CD4-positive, alpha-beta T cell treated with Interleukin-17A for 4 hours (primary cell): ENCODE measurements at places on chromosomes 2 and 18.

GRCh38 chr2:236943068-236943467 is 142.6 kb upstream of the COPS8 start:
- no peak for DNase-seq

GRCh38 chr2:28358668-28359201 is 33.9 kb upstream of the FOSL2 start:
- DNase-seq: no peak

GRCh38 chr2:201176081-201176481 is 6.9 kb upstream of the CASP10 start:
- no peak for DNase-seq

- no peak for DNase-seq
These were observed 25.6 kb downstream of the ANKMY1 start for GRCh38 chr2:240532031-240532775.

GRCh38 chr18:41864216-41864615 is 90.8 kb upstream of the PIK3C3 start:
- no peak for DNase-seq

GRCh38 chr2:9077691-9078090 is 74.2 kb upstream of the MBOAT2 start:
- DNase-seq: no peak

GRCh38 chr2:231270221-231271114 is 72.0 kb downstream of the ARMC9 start:
- no peak for DNase-seq

GRCh38 chr2:240911641-240912265 is 5.6 kb downstream of the CROCC2 start:
- no peak for DNase-seq

GRCh38 chr2:68791914-68792313 is 57.3 kb downstream of the ARHGAP25 start:
- DNase-seq: no peak

DNA sequence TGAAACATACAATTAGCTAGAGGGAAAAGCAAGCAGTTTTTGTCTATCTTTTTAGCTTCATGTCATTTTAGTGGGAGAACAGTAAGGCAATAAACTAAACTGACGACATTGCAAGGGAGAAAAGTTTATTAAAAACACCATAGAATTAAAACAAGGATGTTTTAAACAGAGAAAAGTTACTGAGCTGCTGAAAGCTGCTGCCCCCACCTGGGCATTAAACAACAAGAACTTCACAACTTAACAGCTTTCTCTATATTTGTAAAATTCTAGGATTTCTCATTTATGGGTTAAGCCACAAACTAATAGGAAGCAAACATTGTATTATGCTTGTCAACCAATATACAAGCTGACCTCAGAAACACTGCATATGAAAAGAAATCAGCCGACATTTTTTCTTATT is 289.2 kb downstream of the ERBB4 start:
- no peak for DNase-seq

DNA sequence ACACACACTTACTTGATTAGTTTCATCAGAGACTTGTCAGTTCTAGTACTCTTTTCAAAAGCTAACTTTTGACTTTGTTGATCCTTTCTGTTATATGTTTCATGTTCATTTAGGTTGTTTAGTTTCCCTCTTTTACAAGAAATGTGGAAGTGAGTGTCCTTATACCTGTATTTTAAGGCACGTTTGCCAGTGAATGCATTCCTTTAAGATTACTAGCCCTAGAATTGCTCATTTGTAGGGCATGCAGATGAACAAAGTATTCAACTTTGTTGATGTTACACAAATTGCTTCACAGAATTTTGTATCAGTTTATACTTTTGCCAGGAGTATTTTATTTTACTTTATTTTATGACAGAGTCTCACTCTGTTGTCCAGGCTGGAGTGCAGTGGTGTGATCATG is 6.3 kb downstream of the IL1RL2 start:
- DNase-seq: no peak

- no peak for DNase-seq
These were observed 36.2 kb upstream of the LPIN1 start for GRCh38 chr2:11710210-11710609.

GRCh38 chr18:24052053-24052452 is 37.5 kb downstream of the TTC39C start:
- DNase-seq: no peak

- DNase-seq: no peak
These were observed 148.7 kb upstream of the ZEB2 start for GRCh38 chr2:144668493-144669110.

DNA sequence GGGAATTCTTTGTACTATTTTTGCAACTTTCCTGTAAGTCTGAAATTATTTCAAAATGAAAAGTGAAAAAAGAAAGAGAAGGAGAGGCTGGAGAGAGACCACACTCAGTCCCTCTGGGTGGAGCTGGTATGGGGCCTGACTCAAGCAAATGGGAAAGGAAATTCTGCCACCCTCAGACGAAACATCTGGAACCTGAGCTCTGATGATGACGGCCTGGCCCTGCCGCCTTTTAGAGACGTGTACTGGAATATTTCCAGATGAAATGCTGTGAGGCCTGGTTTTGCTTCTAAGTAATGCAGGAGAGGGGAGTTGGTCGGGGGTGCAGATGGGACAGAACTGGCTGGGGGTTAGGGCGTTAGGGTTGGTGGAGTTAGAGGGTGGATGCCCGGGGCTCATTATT is 57.4 kb upstream of the GLI2 start:
- no peak for DNase-seq
